ENCODE measurements at places on chromosomes 7 and 10.
A peak's percentile ranks its signal among the peaks of the same experiment; 100 is the strongest.

GRCh38 chr7:114922652-114923402 is 933 bp downstream of the MDFIC start:
- peak; percentile 73 for DNase-seq

DNA sequence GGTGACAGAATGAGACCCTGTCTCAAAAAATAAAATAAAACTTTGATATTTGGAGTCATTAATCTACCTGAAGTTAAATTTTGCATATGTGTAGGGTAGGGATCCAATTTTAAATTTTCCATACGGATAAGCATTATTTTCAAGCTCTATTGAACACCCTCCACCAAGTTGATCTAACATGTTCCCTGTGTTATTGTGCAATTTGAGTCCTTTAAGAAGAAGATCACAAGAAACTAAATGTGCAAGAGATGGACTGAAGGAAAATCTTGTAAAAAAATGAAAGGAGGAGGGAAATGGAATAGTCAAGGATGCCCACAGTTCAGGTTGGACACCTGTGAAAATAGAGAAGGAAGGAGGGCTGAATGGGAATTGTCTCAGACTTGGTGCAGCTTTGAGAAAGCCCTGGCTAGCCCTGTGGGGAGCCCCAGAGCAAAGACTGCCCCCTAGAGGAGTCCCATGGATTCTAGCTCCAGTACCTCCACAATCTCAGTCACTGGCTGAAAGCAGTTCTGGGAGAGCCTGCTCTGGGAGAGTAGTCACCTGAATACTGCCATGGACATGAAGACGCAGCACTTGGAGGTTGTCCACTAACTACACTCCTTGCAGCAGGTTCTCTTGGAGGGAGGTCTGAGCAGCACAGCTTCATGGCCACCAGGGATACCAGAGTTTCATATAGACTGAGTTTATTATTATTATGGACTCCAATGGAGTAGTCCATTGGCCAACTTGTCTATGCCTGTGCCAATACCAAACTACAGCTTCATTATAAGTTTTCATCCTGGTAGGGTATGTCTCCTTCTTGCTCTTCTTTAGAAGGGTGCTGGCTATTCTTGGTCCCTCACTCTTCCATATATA is 5.7 kb upstream of the TIAL1 start:
- peak; percentile 61 for DNase-seq

DNA sequence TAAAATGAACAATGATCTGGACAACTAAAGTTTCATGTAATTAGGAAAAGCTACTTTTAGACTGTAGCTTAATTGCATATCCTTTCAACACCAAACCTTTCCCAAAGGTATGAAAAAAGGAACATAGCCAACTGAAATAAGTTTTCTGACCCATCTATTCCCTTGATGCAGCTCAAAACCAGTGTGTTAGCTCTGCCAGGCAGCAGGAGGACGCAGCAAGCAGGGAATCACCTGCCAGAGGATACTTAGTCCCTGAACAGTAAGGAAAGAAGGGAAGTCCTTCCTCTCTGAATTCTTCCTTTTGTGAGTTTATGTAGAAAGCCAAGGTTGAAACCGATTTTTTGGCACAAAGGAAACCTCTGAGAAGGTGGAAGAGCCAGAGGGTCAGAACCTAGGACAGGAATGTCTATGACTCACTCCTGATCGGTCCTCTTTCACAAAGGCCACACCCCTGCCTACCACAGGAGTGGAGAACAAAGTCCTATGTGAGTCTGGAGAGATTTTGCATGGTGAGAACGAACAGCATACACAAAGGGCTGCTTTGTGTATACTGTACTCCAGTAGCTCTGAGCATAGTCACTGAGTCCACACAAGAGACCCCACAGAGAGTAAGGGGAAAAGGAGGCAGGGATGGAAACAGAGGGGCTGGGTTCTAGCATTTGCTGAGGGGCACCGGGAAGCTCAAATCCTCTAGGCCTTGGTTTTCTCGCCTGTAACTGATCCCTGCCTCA is 68.8 kb upstream of the GSDME start:
- DNase-seq, result peak; percentile 33

DNA sequence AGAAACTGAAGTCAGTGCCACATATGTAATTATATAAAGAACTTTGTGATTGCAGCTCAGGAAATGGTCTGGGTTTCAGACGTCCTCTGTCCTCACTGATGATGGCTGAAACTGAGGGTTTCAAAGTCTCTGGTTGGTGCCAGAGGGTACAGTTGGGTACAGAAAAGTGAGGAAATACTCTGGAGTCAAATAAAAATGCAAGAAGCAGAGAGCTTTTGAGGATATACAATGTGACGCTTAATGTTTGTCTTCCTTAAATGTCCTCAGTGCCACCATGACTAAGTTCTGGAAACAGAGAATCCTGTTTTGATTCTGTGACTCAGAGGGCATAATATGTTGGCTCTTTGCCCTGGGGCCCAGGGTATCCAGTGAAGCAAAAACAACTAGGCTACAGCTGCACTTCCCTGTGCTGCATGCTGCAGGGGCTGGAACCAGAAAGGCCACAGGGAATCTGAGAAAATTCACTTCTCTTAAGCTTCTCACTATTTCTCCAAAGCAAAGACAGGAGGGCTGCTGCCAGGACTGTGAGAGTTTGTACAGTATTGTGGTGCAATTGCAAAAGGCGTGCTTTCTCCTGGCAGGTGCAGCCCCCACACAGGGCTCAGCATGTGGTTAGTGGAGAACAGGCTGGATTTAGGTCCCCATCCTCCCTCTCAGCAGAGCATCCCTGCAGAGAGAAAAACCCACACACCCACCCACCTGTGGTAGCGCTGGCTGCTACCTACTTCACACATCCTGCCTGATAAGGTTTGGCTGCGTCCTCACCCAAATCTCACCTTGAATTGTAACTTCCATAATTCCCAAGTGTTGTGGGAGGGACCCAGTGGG is 169.5 kb upstream of the SVIL start:
- no peak for DNase-seq

All from CD4-positive, alpha-beta T cell treated with Interleukin-6 for 4 hours (primary cell).